Endothelial cell of umbilical vein (primary cell): ENCODE measurements at places on chromosomes 12 and 14. TPM values are rescaled to one million over a fixed set of nuclear protein-coding genes. Genes with fewer than 3 reads are reported as not detected.
A peak's percentile ranks its signal among the peaks of the same experiment; 100 is the strongest.

GRCh38 chr14:96349286-96350075 is 13.7 kb downstream of the ATG2B start:
- no peak for DNase-seq

GRCh38 chr12:43973993-43974392 is 138.1 kb downstream of the TMEM117 start:
- peak; percentile 13 for DNase-seq

- no peak for DNase-seq
These were observed 8.7 kb downstream of the LRP1-AS start for GRCh38 chr12:57138526-57139272.

RPS6KA5 gene
- 5.4 and 8.8 TPM in 2 replicates for total RNA-seq

RPL10L gene
- not detected in 2 replicates for total RNA-seq

LRP1 gene
- total RNA-seq, result 3.8 and 4.6 TPM in 2 replicates
